Activated CD8-positive, alpha-beta memory T cell treated with anti-CD3 and anti-CD28 coated beads, Interleukin-2, amount 10 ng/mL, durations not matched to agents 7 days and 5 days (primary cell): ENCODE measurements at places on chromosomes 3 and 15. TPM values are rescaled to one million over a fixed set of nuclear protein-coding genes. Genes with fewer than 3 reads are reported as not detected.

DNA sequence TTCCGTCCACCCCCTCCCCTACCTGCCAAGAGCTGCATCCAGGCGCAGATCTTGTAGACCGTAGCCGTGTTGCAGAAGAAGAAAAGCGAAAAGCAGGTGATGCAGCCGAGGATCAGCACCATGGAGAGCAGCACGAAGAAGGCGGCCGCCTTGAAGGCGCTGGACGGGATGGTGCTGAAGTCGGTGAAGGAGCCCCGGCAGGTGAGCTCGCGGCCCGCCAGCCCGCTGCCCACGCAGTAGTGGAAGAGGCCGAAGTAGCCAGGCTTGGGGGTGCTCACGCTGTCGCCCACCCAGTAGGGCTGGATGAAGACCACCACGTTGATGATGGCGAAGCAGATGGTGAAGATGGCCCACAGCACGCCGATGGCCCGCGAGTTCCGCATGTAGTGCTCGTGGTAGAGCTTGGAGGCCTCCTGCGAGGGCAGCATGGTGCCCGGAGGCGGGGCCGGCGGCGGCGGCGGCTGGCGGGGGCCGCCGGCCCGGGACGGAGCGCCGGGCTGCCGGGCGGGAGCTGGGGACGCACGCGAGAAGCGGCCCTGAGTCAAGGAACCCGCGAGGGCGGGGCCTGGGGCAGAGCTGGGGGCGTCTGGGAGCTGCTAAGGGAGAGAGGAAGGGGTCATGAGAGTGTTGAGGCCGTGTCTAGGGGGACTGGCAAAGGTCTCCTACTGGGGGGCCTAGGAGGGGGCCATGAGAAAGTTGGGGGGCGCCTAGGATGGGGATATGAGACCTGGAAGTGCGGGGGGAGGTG lies 1.2 kb downstream of the LHFPL4 start:
- peak; percentile 61 for DNase-seq

DNA sequence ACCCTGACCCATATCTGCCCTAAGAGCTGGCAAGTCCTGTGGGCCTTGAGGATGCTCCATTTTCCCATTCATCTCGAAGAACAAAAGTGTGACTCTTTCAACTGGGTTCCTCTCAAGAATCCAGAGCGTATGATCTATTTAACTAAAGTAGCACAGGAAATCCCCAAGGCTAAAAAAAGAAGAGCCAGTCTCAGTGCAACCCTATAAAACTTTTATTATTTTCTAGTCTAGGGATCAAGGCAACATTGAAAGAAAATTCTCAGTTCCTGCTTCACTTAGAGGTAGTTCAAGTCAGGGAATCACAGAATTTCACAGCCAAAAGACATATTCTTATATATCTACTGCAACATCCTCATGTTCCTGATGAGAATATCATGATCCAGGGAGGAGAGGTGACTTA lies 51.6 kb upstream of the GRM7 start:
- DNase-seq, result no peak

GRCh38 chr3:42844412-42844713 lies 31.3 kb downstream of the CYP8B1 start:
- no peak for DNase-seq

Gene GNL3
- 116 TPM for total RNA-seq
